ENCODE measurements at places on chromosomes 11 and 22.

DNA sequence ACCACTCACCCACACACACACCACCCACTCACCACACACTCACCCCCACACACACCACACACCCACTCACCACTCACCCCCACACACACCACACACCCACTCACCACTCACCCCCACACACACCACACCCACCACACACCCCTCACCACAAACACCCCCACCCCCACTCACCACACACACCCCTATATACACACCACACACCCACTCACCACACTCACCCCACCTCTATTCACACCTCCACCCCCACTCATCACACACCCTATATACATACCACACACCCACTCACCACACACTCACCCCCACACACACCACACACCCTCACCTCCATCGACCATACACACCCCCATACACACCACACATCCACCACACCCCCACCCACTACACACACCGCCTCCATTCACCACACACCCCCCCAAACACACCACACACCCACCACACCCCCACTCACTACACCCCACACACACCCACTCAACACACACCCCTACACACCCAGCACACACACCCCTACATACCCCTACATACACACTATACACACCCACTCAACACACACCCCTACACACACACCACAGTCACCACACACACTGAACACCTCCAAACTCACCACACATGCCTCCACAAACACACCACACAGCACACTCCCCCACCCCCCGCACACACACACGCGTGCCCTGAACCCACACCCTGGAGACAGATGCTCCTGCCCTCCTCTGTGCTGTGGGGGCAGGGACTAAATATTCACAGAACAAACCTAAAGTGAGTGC, 19.0 kb upstream of the TTLL12 start:
- no peak for DNase-seq

DNA sequence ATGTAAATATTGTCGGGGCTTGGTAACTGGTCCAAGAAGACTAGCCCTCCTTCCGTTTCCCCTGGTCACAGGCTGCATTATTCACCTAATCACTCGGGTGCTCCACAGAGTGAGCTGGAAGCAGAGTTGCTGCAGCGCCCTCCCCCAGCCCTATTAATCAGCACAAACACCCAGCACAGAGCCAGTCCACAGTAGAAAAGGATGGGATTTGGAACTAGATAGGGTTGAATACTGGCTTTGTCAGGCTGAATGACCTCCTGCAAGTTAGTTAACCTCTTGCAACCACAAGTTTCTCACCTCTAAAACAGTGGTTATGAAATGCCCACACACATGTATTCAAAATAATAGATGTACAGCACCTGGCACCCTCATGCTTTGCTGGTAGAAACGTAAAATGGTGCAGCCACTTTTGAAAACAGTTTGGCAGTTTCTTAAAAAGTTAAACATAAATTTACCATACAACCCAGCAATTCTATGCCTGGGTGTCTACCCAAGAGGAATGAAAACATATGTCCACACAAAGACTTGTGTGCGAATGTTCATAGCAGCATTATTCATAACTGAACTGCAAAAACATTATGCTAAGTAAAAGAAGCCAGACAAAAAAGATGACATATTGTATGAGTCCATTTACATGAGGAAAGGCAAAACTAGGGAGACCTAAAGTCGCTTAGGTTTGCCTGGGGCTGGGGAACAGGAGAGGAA, 31.7 kb upstream of the APLP2 start:
- peak; percentile 73 for DNase-seq

DNA sequence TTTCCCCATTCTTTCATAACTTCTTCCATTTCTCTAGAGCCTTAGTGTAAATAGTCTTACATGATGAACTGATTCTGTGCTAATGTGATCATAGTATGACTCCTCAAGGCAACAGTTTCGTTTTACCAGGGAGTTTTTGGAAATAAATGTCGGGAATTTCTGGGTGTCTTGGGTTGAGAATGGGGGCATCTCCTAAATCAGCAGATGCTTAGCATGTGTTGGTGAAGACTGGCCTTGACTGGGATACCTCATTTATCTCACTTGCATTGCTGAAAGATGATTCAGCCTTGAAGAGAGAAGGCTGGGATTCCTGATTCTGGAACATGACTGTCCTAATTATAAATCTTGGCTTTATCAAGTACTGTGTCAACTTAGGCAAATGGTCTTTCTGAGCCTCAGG, 115.7 kb upstream of the C11orf87 start:
- DNase-seq, result no peak

DNA sequence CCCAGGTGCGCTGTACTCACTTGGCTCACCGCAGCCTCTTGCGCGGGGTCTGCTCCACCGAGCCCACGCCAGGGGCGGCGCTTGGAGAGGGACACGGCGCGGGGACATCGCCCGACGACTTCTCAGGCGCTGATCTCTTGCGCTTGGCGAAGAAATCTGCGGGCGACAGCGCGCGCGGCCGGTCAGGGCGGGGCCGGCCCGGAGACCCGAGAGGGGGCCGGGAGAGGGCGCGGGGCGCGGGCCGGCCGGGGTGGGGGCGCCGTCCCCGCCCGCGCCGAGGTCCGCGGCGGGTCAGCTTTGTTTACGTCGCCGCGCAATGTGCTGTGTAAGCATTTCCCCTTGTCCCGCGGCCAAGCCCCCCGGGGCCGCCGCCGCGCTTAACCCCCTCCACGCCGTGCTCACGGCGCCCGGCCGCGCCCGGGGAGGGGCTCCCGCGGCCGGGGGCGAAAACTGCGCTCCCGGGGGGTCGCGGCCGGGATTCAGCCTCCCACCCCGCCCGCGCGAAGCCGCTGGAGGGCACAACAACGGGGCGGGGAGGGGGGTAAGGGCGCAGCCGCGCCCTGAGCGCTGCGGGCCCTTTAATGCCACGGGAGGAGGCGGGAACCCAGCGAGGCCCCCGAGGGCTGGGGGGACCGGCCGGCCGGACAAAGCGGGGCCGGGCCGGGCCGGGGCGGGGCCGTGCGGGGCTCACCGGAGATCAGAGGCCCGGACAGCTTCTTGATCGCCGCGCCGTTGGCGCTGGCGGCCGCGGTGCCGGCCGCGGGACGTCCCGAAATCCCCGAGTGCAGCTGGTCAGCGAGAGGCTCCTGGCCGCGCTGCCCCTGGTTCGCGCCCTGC, 1.4 kb downstream of the CDKN1C start:
- peak; percentile 79 for DNase-seq

- DNase-seq, result no peak
Observed at GRCh38 chr11:107824668-107825369, 33.8 kb downstream of the SLC35F2 start.

DNA sequence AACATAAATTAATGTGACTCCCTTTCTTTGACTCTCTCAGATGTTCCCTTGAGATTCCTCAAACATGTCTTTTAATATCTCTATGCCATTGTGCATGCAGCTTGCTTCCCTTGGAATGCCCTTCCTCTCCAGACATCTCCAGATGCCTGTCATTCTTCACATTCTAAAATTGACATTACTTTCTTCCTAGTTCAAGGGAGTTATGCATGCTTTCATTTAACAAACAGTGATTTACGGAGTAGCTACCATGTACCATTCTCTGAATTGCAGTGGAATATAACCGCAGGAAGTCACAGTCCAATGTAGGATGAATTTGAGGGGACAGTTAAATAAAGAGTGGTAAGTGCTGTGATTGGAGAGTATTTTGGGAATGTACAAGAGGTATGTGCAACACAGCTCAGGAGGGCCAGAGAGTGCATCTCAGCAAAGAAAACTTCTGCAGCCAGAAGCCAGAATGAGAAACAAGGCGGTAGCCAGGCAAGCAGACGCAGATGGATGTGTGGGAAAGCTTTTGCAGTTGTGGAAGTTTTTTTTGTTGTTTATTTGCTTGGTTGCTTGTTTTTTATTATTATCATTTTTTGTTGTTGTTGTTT, 18.7 kb downstream of the MMP10 start:
- no peak for DNase-seq

DNA sequence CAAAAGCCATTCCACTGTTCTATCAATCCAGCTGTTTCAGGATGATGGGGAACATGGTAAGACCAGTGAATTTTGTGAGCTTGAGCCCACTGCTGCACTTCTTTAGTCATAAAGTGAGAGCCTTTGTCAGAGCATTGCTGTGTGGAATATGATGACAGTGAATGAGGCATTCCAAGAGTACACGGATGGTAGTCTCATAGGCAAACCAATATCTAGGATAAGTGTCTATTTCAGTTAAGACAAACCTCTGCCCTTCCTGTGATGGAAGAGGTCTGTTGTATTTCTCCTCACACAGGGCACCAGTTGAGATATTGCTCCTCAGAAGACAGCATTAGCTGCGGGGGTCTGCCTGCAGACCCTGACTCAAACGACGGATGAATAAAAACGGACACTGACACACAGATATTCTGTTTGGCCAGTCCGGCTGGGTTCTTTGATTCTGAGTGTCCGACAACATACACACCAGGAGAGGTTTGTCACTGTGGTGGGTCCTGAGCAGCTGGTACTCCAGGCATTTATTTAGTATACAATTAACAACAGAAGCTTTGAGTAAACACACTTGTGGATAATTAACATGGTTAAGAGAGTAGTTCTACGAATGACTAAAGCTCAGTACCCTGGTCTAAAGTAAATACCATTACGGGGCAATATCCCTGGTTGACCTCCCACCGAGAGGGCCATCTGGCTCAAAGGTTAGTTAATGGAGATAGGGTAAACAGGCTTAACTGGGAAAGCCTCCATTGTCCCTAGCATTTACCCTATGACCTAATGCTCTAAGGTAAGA, 121.7 kb downstream of the ZNF280B start:
- no peak for DNase-seq

GRCh38 chr22:31272522-31273446, 19.5 kb downstream of the PIK3IP1 start:
- peak; percentile 89 for DNase-seq

DNA sequence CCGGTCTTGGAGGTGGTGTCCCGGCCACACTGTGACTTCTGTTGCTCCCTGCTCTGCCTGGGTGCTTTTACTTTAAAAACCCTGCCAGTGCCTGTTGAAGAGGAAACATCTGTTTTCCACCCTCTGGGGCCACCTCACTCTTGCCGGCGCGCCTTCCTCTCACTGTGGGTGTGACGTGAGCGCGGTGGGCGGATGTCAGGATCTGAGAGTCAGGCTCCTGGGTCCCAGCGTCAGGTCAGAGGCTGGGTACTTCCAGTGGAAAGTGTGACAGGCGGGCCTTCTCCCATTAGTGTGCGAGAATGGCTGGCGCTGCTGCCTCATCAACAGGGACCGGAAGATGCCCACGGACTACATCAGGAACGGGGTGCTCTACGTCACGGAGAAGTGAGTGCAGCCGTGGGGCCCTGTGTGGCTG, 54.2 kb downstream of the GRAMD4 start:
- DNase-seq, result no peak

DNA sequence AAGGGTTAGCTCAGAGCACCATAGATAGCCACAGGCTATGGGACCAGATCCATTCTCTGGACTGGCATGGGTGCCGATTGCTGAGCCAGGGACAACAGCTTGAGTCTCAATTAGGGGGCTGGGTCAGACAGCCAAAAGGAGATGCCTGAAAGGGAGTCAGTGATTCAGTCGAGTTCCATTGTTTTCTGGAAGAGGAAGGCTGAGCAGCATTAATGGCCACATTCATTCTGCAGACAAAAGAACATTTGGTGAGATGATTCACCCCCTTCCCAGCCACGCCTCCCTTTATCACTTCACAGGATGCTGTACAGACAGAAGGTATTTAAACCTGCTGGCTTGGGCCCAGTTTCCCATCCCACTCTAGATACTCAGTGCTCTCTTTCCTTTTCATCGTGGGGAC, 131.9 kb downstream of the ADAMTS15 start:
- peak; percentile 89 for DNase-seq

GRCh38 chr22:46736705-46737104, 1.3 kb downstream of the CERK start:
- DNase-seq, result no peak

DNA sequence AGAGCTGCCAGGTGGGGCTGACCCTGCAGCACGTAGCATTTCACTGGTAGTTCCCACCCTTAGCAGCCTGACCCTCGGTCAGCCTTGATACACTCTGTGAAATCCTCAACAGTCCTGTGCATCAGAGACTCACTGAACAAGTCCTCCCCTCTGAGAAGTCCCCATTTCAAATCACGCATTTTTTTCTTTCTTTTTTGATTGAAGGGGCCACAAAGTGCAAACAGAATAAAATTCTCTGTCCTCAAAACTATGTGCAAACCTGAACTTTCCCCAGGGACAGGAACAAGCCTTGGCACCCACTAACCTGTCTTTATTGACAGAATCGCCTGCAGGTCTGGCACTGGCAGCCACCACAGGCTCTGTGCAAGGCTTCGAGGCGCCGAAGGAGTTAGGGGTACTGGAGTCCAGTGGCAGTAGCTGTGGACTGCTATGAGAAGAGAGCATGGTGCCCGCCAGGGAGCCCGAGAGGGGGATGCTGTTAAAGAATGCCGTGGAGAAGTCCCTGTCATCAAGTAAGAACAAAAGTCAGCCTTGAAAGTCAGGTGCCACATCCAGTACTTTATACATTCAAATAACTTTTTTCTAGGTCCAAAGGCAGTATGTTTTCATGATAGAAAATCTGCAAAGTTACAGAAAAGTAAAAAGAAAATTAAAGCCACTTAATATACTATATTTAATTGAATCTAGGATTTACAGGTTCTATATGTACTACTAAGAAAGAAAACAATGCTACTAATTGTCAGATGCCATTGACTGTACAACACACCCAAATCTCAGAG, 53.8 kb downstream of the HIRA start:
- no peak for DNase-seq

GRCh38 chr11:61505640-61506155, 2.9 kb upstream of the LRRC10B start:
- no peak for DNase-seq

DNA sequence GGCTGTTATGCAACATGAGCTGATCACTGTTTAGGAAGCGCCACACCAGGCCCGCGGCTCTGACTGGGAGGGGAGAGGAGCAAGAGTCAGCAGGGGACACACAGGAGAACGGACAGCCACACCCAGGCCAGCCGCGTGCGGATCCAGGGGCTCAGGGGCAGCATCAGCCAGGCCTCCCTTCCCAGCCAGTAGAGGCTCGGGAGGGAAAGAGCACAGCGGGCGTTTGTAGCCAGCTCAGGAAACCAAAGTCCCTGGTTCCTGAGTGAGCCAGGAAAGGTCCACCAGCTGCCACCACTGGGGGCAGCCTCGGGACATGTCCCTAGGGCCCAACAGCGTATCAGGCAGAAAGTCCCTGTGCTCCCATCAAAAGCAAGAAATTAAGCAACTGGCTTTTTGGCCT, 71.8 kb upstream of the PITPNB start:
- peak; percentile 84 for DNase-seq

DNA sequence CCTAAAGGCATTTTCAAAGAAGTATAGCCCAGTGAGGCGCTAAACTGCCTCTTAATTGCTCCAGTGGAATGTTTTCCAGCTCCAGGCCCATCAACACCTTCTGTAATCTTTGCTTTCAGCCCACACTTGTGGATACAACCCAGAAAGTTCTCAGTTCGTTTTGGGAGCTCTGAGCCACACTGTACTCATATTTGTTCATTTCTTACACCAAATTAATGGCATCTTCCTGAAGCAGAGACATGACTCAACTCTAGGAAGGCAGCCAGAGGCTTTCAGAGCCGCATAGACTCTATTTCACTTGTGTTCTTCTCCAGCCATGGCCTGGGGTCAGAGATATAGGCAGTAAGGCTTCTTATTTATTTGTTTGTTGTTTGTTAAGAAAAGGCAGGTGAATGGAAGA, 175.5 kb upstream of the NCAM1 start:
- no peak for DNase-seq

GRCh38 chr22:46669201-46669600, 49.0 kb downstream of the GRAMD4 start:
- no peak for DNase-seq

Measured in neural progenitor cell (in vitro differentiated cells).